ENCODE measurements at places on chromosomes 4 and X.

GRCh38 chrX:118583781-118584180 is 88.2 kb downstream of the DOCK11 start:
- no peak for DNase-seq

DNA sequence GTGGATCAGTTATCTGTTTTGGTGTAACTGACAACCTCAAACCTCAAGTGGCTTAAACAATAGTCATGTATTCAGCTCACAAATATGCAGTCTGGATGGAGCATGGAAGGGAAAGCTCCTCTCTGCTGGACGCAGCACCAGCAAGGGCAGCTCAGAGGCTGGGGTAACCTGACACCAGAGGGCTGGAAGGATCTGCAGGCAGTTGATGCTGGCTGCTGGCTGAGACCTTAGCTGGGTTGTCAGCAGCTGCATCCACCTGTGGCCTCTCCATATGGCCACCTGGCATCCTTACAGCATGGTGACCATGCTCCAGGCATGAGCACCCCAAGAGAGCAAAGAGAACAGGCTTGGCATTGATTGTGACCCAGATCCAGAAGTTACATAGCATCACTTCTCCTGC is 46.7 kb downstream of the ENPP6 start:
- DNase-seq: no peak

DNA sequence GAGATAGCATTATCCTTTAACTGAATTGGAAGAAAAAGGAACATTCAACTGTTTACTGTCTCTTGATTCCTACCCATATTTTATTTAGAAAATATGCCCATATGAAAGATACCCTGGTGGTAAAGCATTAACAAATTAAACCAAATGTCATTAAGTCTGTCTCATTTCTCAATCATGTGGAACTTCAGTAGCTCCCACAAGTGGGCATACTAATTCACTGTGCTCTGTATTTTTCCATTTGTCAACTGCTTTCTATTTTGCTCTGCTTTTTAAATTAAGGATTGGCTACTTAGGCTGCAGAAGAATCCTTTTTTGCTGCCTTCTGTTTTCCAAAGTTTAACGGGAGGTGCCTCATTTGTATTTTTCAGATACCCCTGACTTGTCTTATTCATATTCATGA is 77.2 kb downstream of the DDIT4L start:
- DNase-seq: no peak

DNA sequence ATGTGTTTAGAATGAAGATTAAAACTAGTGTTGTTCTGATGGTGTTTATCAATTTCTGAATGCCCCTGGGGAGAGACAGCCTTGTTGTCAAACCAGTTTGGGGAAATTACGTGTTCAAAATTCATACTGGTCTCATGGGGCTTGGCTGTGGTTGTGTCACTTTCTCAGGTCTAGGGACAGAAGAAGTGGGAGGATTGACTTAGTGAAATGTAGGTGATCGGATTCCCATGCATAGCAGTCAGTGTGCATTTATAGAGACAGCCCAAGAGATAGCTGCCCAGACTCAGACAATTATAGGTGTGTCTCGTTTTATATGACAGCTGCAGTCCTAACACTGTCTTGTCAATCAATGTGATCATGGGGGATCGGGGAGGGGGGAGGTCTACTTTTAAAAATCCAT is 94.4 kb upstream of the CLCN4 start:
- DNase-seq: no peak

DNA sequence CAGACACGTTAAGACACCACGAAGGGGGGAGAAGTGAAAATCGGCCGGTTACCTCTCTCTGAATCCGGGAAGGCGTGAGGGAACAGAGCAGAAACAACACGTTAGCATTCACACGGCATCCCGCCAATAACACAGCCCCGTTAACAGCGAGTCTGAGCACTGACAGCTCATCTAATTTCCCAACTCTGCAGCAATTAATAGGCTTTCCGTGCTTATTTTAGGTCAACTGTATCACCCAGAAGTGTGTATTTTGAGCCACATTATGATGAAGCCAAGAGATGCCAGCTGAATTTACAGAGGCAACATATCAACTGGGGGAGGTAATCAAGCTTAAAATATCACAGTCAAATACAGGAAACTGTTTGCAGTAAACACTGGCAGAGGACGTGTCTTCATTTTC is 92.6 kb downstream of the NSUN7 start:
- no peak for DNase-seq

- no peak for DNase-seq
These were observed 2.0 kb upstream of the TMPRSS11D start for GRCh38 chr4:67885762-67886161.

DNA sequence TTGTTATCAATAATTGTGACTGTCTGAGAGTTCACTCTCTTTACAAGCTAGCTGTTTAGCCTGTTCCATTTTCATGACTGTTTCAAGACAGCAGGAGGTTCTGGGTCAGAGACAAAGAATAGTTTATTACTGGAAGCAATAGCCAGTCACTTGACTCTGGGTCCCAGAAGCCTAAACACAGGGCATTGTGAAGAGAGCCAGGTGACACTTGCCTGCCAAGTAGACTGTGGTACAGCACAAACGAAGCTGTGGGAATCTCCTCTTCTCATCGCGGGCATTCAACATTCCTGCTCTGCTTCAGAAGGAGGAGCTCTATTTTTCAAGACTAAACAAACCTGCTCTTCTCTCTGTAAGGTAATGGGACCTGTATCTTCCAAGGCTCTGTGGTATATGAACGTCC is 485.1 kb downstream of the TRIML1 start:
- DNase-seq: no peak

DNA sequence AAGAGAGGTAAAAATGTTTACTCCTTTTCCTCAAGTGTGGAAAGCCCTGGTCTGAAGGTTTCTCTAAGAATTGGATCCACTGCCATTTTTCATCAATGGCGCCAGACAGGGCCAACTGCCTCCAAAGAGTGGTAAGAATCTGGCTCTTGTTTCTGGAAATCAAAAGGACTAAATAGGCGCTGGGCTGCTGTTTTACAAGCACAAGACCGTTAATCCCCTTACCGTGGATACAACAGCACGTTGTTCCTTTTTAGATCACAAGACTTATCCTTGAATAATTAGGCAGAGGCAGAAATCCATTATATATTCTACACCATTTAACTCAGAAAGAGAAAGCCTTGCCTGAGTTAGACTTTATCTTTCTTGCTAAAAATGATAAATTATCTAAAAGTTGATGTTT is 10.6 kb downstream of the CLTRN start:
- DNase-seq: no peak

GRCh38 chr4:172666711-172667368 is 501.8 kb upstream of the GALNT7 start:
- DNase-seq: no peak
